ENCODE measurements at places on chromosomes 3 and 15. TPM values are rescaled to one million over a fixed set of nuclear protein-coding genes. Genes with fewer than 3 reads are reported as not detected.
A peak's percentile ranks its signal among the peaks of the same experiment; 100 is the strongest.

DNA sequence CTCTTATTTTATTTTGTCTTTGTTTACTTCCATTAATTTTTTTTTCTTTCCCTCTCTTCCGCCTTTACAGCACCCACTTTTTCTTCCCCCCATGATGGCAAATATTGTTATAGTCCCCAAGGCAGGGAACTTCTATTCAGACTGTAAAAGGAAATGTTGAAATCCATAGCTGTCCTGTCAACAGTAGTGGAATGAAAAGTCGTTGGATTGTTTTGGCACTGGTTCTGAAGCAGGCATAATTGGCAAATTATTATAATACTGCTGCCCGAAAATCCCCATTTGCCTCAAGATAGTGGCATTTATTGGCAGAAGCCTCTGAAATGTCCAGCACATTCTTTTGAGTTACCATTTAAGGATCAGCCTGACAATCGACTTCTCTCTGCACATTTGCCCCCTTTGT is 150.6 kb downstream of the TPRG1 start:
- peaks cover 3% of the 10 kb centered on the region for H3K27me3 ChIP-seq

- H3K27ac ChIP-seq, result no peak overlapping the region
- H3K4me1 ChIP-seq, result no peaks in the 10 kb centered on the region
- DNase-seq, result no peak
Observed at GRCh38 chr3:3089017-3089416, 21.2 kb downstream of the IL5RA start.

- no peak for DNase-seq
- H3K4me1 ChIP-seq, result peaks cover 11% of the 10 kb centered on the region
- H3K27me3 ChIP-seq, result no peaks in the 10 kb centered on the region
- H3K4me3 ChIP-seq, result no peak overlapping the region
- H3K36me3 ChIP-seq, result no peaks in the 10 kb centered on the region
Observed at GRCh38 chr3:151379083-151379734, 5.3 kb downstream of the P2RY12 start.

GRCh38 chr3:29426302-29427226 is 145.7 kb downstream of the RBMS3 start:
- H3K4me3 ChIP-seq, result no peak overlapping the region
- no peaks in the 10 kb centered on the region for H3K27me3 ChIP-seq
- H3K4me1 ChIP-seq, result peaks cover 41% of the 10 kb centered on the region
- no peak for DNase-seq
- H3K36me3 ChIP-seq, result no peaks in the 10 kb centered on the region

DNA sequence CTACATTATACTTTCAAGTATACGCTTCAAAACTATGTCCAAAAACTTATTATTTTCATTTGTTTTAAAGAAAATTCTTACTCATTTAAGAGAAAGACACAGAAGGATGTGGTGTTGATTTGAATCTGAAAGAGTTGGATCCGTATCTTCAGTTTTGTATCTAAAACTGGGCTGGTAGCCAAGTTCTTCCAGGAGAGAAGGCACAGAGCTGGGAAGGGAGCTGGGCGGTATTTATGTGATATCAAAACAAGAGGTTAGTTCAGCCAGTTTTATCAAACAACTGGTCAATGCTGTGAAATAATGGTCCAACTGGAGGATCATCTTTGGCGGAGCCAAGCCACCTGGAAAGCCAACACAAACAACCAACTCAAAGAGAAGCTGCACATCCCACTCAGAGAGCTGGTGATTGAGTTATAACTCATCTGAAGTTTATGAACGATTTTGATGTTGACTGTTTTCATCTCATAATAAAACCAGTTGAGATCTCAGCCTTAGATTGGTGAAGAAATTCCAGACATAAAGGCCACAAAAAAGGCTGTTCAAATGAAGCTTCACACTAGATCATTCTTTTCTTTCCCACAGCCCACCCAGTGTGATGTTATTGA is 489.6 kb upstream of the RASGRP1 start:
- H3K4me3 ChIP-seq, result no peak overlapping the region
- peaks cover 12% of the 10 kb centered on the region for H3K36me3 ChIP-seq
- DNase-seq, result no peak
- peaks cover 13% of the 10 kb centered on the region for H3K4me1 ChIP-seq
- no peak overlapping the region for H3K27ac ChIP-seq

DNA sequence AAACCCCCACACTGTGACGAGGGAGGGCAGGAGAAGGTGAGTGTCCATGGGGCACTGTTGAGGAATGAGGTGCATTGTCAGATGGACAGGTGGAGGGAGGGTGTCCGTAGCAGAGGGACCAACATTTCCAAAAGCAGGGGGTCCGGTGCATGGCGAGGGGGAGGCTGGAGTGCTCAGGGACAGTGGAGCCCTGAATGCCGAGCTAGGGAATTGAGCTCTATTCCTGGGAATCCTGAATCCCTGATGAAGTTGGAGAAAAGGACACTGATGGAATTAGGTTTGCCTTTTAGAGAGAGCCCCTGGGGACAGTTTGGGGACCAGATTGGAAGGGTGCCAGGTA is 7.9 kb upstream of the ANPEP start:
- H3K27me3 ChIP-seq, result no peaks in the 10 kb centered on the region
- H3K4me3 ChIP-seq, result no peak overlapping the region
- no peak for DNase-seq
- no peaks in the 10 kb centered on the region for H3K36me3 ChIP-seq
- peaks cover 76% of the 10 kb centered on the region for H3K4me1 ChIP-seq

DNA sequence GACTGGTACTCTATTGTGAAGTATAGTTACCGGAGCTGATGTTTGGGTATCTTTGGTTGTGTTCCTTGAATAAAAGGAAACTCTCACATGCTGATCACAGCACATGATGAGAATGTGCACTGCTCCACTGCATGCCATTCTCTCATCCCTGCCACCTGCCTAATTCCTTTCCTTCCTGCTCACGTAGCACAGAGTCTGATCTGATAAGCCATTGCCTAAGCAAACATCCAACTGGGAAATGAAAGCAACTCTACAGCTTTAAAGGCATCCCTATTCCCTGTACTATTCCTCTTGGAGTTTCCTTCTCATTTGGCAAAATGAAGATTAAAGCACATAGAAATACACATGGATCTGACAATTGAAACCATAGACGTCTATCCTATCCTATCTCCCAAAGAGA is 359.8 kb downstream of the C3orf38 start:
- DNase-seq, result no peak
- no peak overlapping the region for H3K4me3 ChIP-seq
- H3K27me3 ChIP-seq, result no peaks in the 10 kb centered on the region
- H3K4me1 ChIP-seq, result no peaks in the 10 kb centered on the region
- no peaks in the 10 kb centered on the region for H3K36me3 ChIP-seq
- no peak overlapping the region for H3K27ac ChIP-seq

GRCh38 chr15:99120050-99120777 is 15.3 kb downstream of the SYNM start:
- H3K27ac ChIP-seq, result no peak overlapping the region
- DNase-seq, result no peak

- no peak for DNase-seq
- peaks cover 29% of the 10 kb centered on the region for H3K4me1 ChIP-seq
- H3K4me3 ChIP-seq, result no peak overlapping the region
- no peaks in the 10 kb centered on the region for H3K27me3 ChIP-seq
- H3K36me3 ChIP-seq, result peaks cover 20% of the 10 kb centered on the region
Observed at GRCh38 chr3:30302027-30302426, 304.4 kb upstream of the TGFBR2 start.

- DNase-seq, result peak; percentile 9
- H3K27ac ChIP-seq, result no peak overlapping the region
- H3K4me3 ChIP-seq, result no peak overlapping the region
- no peaks in the 10 kb centered on the region for H3K36me3 ChIP-seq
- H3K27me3 ChIP-seq, result peaks cover 5% of the 10 kb centered on the region
Observed at GRCh38 chr3:71641674-71642073, 58.1 kb upstream of the FOXP1 start.

DNA sequence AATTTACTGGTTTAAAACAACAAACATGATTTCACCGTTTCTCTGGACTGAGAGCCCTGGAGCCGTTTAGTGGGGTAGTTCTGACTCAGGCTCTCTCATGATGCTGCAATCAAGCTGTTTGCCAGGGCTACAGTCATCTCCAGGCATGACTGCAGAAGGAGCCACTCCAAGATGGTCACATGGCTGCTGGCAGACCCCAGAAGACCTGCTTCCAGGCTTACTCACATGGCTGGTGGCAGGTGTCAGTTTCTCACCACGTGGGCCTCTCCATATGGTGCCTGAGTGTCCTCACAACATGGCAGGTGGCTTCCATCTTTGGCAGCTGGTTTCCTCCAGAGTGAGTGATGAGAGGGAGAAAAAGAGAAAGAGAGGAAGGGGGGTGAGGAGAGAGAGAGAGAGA is 378.3 kb upstream of the RGMA start:
- no peak overlapping the region for H3K4me3 ChIP-seq
- H3K4me1 ChIP-seq, result no peaks in the 10 kb centered on the region
- H3K27ac ChIP-seq, result no peak overlapping the region
- DNase-seq, result no peak

- peaks cover 5% of the 10 kb centered on the region for H3K36me3 ChIP-seq
- H3K4me3 ChIP-seq, result no peak overlapping the region
- DNase-seq, result no peak
Observed at GRCh38 chr3:23253214-23253613, 50.1 kb downstream of the UBE2E2 start.

GRCh38 chr15:85603703-85604102 is 191.0 kb downstream of the KLHL25 start:
- no peak overlapping the region for H3K4me3 ChIP-seq
- no peaks in the 10 kb centered on the region for H3K27me3 ChIP-seq
- H3K4me1 ChIP-seq, result peaks cover 8% of the 10 kb centered on the region
- peak overlapping the region; percentile 4 for H3K27ac ChIP-seq

GRCh38 chr3:126886217-126886616 is 96.7 kb upstream of the PLXNA1 start:
- H3K4me3 ChIP-seq, result no peak overlapping the region
- no peaks in the 10 kb centered on the region for H3K27me3 ChIP-seq
- peaks cover 17% of the 10 kb centered on the region for H3K4me1 ChIP-seq
- no peak for DNase-seq
- no peaks in the 10 kb centered on the region for H3K36me3 ChIP-seq

DNA sequence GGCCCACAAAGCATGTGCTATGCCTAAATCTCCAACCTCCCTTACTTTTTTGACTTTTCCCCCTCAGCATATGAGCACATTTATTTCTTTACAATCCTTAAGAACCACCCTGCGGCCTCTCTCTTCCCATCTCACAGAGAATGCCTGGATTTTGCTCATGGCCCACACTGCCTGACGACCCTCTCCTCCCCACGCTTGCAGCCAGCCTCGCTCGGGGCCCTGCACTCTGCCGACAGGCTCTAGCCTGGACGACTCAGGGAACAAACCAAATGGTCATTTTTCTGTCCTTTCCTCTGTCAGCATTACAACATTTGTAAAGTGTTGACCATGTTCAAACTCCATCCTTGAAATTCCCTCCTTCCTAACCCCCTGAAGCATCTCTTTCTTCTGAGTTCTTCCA is 11.7 kb downstream of the HES1 start:
- H3K4me3 ChIP-seq, result no peak overlapping the region
- H3K36me3 ChIP-seq, result no peaks in the 10 kb centered on the region
- no peak for DNase-seq

DNA sequence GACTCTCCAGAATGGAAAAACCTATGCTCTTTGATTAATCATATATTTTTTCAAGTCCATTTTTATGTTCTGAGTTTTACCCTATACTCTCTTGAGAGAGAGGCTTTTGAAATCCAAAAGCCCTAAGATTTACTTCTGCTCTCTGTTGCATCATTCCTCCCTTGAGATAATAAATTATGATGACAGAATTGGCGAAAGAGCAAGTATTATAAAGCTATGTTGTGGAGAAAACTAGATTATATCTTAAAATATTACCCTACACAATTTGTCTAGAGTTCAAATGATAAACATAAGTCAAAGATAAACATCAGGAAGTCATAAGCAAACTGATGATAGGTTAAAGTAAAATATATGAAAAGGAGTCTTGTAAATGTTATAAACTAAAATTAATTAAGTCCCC is 293.4 kb upstream of the MME start:
- no peaks in the 10 kb centered on the region for H3K36me3 ChIP-seq
- no peak overlapping the region for H3K27ac ChIP-seq
- DNase-seq, result no peak
- no peaks in the 10 kb centered on the region for H3K4me1 ChIP-seq
- H3K27me3 ChIP-seq, result no peaks in the 10 kb centered on the region
- H3K4me3 ChIP-seq, result no peak overlapping the region

DNA sequence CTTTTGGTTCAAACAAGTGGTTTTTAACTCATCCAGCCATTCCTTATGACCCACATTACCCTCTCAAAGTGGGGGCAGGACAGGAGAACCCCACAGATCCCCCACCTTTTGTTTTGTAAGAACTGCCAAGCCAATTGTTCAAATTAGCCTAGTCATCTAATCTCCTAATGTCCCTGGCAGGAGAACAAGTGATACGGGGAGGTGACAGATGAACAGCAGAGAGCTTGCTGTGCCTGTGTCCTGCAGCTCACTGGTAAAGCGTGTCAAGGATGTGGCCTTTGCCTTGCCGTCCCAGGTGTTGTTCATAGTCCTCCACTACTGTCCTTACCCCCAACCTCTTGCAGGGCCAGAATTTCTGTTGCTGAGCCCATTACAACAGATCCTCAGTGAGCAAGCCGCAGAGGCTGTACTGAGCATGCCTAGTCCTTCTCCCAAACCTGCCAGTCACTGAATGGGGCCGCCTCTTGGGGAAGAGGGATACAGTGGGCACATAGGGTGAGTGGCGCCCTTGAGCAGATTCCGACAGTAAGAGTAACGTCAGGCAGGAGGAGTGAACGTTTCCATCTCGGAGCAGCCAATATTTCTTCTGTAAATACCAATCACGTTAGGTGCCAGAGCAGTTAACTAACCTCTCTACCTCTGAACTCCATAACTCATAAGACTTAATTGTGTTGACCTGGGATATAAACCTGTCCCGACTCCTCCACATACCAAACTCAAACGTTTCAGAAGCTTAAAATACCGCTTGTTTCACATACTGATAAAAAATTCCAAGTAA is 87.4 kb downstream of the ITPR1 start:
- H3K27ac ChIP-seq, result no peak overlapping the region
- no peaks in the 10 kb centered on the region for H3K36me3 ChIP-seq
- H3K4me3 ChIP-seq, result no peak overlapping the region
- peaks cover 6% of the 10 kb centered on the region for H3K27me3 ChIP-seq
- DNase-seq, result no peak
- peaks cover 33% of the 10 kb centered on the region for H3K4me1 ChIP-seq

HYPK gene
- 27.3 TPM for total RNA-seq

IGSF10 gene
- total RNA-seq, result 0.05 TPM

TGFBR2 gene
- total RNA-seq, result 126 TPM

PLAAT1 gene
- total RNA-seq, result not detected

CX3CR1 gene
- not detected for total RNA-seq

CCDC33 gene
- total RNA-seq, result not detected

OIP5 gene
- total RNA-seq, result 7.1 TPM

ZBTB47 gene
- total RNA-seq, result 27.0 TPM

PPM1L gene
- 1.1 TPM for total RNA-seq

KBTBD8 gene
- total RNA-seq, result 1.8 TPM

NR2F2 gene
- 149 TPM for total RNA-seq

ARHGEF3 gene
- total RNA-seq, result 5.6 TPM

TRIP4 gene
- 21.4 TPM for total RNA-seq

TTLL13 gene
- not detected for total RNA-seq

SERP1 gene
- 108 TPM for total RNA-seq

Data from HFFc6 (cell line).